ENCODE measurements at places on chromosomes 16 and 17.
A peak's percentile ranks its signal among the peaks of the same experiment; 100 is the strongest.

DNA sequence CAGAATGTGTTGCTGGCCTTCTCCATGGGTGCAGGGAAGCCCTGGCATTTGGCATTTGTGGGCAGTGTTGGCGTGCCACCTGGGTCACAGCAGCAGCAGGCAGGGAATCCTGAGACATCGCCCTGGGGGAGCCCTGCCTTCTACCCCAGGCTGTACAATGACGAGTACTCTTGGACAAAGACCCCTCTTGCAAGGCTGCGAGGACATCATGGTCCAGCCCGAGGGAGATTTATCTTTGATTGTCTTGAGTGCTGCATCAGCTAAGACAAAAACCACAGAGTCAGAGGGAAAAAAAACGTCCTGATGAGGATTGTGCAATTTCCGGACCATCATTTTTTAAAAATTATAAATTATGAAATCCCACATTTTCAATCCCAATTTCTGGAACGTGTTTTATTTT, 3.7 kb downstream of the CRISPLD2 start:
- DNase-seq = no peak

DNA sequence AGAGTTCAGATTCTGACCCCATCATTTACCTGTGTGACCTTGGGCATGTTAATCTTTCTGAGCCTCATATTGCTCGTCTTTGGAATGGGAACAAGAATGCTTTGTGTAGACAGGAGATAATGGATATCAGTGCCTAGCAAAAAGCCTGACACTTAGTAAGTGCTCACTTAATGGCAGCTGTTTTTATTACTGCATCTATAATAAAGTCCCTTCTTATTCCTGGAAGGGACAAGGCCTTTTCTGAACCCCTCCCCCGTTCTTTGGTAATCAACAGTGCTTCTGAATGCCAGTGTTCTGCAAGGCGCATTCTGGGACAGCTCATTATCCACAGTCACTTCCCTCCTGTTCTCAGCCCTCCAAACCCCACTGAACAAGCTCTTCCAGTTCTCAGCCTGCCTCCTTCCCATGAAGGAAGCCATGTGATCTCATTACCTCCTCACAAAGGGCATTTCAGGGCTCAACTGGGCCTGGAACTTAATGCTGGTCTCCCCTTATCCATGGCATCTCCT, 25.1 kb upstream of the SUPT4H1 start:
- DNase-seq = no peak

DNA sequence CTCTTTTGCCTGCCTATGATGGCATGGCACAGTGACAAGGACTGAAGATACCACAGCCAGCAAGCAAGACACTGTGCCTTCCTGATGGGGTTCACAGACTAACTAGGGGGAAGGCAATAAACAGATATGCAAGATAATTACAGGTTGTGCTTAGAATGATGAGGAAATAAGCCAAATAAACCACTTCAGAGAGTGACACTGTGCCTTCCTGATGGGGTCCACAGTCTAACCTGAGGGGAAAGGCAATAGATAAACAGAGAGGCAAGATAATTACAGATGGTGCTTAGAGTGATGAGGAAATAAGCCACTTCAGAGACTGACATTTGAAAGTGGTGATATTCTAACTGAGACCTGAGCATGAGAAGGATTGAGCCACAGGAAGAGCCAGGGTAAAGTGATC, 84.2 kb downstream of the HS3ST2 start:
- no peak for DNase-seq

- DNase-seq = peak; percentile 11
Observed at GRCh38 chr16:73154063-73154870, 106.3 kb upstream of the ZFHX3 start.

DNA sequence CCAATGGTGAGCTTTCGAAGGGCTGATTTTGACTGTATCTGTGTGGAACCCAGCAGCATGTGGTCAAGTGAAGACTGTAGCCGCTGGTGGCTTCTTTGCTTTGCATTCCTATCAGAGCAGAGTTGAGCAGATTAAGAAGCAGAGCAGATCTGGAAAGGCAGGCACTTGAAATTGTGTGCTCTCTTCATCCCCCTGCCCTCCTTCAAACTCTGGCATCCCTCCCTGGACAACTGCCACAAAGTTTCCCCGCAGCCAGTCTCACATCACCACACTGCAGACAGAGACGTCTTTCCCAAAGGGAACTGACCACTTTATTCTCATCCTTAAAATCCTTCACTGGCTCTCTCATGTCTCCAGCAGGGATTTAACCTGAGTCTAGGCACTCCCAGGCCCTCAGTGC, 237.1 kb upstream of the DYNLRB2 start:
- no peak for DNase-seq

GRCh38 chr17:77218902-77219301, 78.1 kb downstream of the SEC14L1 start:
- DNase-seq = no peak

GRCh38 chr16:1345087-1345486, 6.6 kb downstream of the TSR3 start:
- DNase-seq = no peak

DNA sequence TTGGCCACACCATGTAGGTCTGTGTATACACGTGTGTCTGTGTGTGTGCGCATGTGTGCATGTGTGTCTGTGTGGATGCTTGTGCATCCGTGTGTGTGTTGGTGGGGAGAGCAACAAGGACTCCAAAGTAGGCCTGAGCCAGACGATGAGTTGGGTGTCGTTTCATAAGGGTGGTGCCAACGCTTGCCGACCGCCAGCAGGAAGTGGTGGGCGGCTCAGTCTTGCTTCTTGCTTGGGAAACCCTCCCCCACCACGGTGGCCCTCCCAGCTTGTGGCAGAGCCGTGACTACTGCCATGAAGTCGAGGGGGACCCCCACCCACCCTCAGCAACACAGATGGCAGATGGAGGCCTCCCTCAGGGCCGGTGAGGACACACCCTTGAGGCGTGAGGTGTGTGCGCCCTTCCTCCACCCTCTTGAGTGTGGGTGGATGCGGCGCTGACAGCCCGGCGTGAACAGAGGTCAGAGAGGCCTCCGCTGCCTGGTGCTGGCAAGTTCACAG, 17.5 kb downstream of the SBK1 start:
- DNase-seq = peak; percentile 95

- no peak for DNase-seq
Observed at GRCh38 chr17:17089796-17090641, 47.8 kb downstream of the MPRIP start.

GRCh38 chr17:14831491-14831890, 433.6 kb downstream of the PMP22 start:
- no peak for DNase-seq

DNA sequence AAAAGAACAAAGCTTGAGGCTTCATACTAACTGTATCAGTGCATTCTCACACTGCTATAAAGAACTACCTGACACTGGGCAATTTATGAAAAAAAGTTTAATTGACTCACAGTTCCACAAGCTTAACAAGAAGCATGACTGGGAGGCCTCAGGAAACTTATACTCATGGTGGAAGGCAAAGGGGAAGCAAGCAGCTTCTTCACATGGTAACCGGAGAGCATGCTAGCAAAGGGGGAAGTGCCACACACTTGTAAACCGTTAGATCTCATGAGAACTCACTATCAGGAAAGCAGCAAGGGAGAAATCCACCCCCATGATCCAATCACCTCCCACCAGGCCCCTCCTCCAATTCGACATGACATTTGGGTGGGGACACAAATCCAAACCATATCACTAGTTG, 25.3 kb downstream of the CTRB2 start:
- DNase-seq = no peak

DNA sequence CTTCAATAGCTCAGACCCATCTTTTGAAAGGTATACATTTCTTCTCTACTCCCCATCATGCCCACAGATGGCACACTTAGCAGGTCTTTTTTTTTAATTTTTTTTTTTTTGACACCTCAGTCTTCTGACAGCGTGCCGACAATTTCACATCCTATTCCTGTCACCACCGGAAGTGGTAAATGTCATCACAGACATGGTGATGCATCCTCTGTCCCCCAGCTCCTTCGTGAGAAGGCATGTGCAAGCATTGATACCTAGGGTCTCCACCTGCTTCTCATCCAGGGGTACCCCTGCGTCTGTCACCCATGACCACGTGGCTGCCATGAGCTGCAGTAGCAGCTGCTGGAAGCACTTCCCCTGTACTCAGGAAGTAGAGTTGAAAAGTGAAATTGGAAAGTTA, 35.6 kb downstream of the ELAC2 start:
- peak; percentile 22 for DNase-seq

DNA sequence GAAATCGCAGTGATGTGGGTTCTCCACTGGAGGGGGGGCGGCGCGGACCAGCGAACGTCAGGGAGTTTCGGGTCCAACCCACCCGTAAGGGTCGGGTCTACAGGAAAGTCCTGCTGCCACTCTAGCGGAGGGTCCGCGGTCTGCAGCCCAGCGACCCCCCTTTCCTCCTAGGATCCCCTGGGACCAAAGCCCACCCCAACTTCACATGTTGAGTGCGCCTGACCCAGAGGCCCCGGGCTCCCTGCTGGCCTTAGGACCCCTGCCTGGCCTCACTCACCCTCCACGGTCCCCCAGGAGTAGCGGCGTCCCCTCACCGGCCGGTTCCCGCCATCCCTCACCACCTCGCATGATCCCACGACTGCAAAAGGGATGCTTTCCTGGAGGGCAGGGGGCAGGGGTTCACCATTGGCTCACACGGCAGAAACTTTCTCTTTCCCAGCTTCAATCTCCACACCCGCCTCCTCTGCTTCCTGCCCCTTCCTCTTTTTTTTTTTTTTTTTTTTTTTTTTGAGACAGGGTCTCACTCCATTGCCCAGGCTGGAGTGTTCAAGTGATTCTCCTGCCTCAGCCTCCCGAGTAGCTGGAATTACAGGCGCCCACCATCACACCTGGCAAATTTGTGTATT, 3.1 kb downstream of the SEPTIN1 start:
- no peak for DNase-seq

DNA sequence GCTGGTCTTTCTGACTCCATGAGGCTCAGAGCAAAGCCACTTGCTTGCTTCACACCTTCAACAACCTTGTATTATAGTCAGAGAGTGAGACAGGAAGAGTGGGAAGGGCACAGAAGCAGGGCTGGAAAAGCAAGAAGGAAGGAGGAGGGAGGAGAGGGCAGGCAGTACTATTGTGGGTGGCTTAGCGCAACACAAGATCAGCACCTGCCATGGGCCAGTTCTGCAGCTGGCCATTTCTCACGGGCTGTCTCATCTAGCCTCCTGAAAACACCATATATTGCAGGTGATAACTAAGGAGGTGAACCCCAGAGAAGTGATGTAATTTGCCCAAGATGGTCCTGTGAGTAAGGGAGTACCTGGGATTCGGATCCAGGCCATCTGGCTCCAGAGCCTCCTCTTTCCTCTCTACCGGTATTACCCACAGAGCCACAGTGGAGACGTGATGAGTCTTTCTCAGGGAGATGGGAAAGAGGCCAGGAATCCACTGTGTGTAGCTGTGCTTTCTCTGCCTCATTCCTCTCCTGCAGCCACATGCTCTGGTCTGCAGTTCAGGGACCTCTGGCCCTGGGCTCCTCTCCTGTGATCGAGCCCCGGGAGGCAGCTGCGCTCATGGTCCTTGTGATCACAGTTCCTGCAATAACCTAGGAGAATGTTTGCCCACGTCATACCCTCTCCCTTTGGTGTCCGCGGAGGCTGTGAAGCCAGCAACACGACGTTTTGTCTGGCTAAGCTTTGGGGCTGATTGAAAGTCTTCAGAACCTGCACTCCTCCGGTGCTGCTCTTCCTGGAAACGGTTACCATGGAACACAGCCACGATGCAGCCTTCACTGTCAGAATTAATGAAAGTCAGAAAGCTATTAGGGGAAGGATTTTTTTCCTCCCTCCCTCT, 178.1 kb upstream of the CCL2 start:
- DNase-seq = no peak

DNA sequence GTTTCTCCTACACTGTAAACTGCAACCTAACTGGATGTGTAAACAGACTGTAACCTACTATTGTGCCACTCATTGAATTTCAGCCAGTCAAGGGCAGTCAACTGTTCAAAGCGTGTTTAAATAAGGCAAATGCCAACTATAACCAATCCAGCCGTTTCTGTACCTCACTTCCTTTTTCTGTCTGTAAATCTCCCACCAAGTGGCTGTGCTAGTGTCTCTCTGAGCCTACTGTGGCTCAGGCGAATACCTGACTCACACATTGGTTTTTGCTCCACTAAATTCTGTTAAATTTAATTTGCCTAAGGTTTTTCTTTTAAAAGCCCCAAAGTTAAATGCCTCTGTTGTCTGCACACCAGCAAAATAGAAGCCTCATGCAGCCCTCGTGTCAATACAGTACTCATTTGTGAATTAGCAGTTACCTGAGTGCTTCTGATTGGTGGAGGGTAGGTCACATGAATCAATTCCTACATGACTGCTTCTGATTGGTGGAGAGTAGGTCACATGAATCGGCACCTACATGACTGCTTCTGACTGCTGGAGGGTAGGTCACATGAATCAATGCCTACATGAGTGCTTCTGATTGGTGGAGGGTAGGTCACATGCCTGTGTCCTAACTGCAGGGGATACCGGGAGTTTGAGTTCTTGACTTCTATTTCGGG, 31.1 kb upstream of the CCR7 start:
- DNase-seq = peak; percentile 59

GRCh38 chr17:40735016-40735415, 20.1 kb downstream of the KRT25 start:
- no peak for DNase-seq

- no peak for DNase-seq
Observed at GRCh38 chr16:3459401-3460090, 16.1 kb downstream of the NAA60 start.

DNA sequence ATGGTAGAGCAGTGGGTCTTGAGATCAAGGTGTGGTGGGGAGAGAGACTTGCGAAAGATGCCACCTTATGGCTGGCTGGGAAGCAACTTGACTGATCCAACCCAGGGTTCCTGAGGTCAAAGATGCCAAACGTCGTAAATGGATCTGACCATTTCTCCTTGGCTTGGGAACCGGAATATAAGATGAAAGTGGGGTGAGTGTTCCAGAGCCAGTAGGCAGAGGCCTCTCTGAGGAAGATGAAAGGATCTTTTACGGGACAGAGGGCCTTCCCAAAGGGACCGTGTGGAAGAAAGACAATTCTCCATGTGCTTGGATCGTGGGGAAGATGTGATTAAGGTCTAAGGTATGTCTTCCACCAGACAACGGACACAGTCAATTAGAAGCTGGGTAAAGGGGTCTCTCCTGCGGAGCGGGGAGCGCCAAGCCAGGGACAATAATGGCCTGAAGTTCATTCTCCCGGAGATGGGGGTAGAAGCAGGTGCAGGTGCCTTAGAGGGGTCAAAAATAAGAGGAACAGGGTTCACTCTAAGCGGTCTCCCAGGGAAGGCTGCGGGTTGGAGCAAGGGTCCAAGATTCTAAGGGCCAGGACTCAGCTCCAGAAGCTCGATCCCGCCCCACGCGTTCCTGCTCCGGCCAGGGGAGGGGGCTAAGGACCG, 800 bp downstream of the FXR2 start:
- DNase-seq = no peak
